ENCODE measurements at places on chromosomes 5 and 9. TPM values are rescaled to one million over a fixed set of nuclear protein-coding genes. Genes with fewer than 3 reads are reported as not detected.

Gene NOL6
- polyA plus RNA-seq, result 33.5 TPM

Gene CXCL14
- polyA plus RNA-seq, result not detected

DNA sequence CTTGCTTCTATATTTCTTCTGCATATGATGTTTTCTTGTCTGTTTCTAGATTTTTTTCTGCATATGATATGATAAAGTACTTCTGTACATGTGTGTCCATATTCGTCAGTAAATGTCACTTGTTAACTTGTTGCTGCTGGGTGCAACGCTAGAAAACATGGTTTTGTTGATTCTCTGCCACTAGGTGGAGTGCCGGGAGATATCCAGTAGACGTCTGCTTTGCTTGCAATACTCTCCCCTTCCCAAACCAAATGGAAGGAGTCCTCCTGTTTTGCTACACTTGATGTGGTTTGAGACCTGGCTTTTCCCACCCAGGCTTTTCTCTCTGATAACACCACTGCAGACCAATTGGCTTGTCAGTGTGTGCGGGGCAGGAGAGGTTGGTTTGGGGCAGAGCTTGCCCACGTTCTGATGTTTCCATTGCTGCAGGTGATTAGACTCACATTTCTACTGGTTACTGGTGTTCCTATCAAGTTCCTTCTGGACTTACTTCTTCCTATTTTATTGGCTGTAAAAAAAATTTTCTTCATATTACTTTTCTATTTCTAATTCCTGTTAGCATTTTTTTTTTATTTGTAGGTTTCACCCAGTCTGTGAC lies 900.0 kb upstream of the CDH10 start:
- DNase-seq, result peak; percentile 6

DNA sequence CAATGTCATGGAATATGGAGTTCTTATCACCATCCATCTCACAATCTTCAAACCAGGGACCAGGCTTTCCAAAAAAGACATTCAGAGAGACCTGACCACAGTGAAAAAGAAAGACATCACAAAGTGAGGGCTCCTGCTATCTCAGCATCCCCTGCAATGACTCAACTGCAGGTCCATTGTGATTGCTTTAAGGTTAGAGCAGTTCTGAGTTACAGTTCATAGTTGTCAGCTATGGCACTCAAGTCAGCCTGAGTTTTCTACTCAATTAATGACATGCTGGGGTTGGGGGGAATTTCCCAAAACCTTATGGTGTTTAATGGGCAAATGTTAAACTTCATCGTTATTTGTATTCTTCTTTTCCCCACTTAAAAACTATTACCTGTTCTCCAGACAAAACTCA lies 58.9 kb downstream of the CEMIP2 start:
- no peak for DNase-seq

DNA sequence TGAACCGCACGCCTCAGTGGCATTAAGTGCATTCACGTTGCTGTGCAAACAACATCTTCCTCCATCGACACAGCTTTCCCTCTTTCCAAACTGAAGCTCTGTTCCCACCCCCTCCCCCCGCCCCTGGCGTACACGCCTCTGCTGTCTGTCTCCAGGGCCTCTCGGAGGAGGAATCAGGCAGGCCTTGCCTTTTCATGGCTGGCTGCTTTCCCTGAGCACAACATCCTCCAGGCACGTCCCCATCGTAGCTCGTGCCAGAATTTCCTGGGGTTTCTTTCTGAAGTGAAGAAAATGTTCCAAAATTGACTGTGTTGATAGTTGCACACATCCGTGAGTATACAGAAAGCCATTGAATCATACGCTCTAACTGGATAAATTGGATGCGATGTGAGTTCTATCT lies 22.3 kb upstream of the TMEM250 start:
- DNase-seq, result no peak

Data from K562 (cell line).